Motor neuron (in vitro differentiated cells): ENCODE measurements at places on chromosomes 12 and 14. TPM values are rescaled to one million over a fixed set of nuclear protein-coding genes. Genes with fewer than 3 reads are reported as not detected.
A peak's percentile ranks its signal among the peaks of the same experiment; 100 is the strongest.

- ATAC-seq, result no peak
Observed at GRCh38 chr12:124716208-124717130, 147.2 kb downstream of the SCARB1 start.

- ATAC-seq, result no peak
Observed at GRCh38 chr14:33956640-33957039, 5.8 kb upstream of the EGLN3 start.

DNA sequence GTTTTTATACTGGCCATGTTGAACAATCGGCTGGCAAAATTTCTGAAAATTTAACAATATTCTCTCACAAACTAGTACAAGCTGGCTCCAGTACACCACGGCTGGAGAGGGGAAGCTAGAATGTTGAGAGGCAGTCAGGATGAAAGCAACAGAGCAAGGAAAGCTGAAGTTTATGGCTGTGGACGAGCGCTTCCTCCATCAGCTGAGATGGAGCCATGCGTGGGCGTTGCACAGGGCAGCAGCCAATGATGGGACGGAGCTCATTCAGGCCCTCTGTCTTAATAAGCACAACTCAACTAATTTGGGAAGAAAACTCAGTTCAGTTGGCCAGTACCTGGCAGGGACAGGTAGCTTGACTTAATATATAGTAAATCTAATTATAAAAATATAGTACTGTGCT is 14.1 kb upstream of the DCP1B start:
- ATAC-seq, result no peak

- peak; percentile 27 for ATAC-seq
Observed at GRCh38 chr12:88723219-88723618, 142.9 kb upstream of the KITLG start.

DNA sequence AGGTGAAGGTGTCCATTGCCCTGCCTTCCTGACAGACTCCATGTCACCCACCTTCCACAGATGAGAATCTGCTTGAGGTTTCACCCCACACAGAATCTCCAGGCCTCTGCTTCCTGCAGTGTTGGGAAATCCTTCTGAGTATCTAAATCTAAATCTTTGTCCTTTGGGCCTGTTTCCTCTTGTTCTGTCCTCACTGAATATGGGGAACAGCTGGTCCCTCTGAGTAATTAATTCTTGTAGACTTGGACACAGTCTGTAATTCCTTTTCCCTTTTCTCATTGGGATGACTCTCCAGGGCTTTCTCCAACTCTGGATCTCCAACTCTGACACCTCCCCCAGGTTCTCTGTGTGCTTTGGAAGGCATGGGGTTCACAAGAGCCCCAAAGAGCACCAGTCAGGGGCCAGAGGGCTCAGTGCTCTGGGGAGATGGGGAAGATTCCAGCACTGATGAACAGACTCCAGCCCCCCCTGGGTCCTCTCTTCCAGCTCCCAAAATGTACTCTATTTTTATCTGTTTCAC is 2.3 kb upstream of the ACVRL1 start:
- no peak for ATAC-seq

GRCh38 chr12:46221255-46222128 is 47.4 kb downstream of the SLC38A1 start:
- no peak for ATAC-seq

DNA sequence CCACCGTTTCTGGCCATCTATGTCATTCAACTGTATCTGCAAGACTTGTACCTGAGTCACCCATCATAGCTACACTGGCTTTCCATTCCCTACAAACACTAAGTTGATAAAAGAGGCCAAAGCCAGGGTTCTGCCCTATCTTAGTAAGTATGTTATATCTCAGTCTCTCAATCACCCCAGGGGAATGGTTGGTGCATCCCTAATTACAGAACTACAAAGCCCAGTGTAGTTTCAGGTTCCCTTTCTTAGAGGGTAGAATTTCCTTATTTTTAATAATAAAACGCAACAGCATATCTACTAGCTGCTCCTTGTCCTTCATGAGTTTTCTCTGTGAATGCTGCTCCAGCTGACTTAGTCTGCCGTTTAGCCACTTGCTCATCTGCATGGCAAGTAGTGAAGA is 57.6 kb downstream of the ST8SIA1 start:
- ATAC-seq, result no peak

DNA sequence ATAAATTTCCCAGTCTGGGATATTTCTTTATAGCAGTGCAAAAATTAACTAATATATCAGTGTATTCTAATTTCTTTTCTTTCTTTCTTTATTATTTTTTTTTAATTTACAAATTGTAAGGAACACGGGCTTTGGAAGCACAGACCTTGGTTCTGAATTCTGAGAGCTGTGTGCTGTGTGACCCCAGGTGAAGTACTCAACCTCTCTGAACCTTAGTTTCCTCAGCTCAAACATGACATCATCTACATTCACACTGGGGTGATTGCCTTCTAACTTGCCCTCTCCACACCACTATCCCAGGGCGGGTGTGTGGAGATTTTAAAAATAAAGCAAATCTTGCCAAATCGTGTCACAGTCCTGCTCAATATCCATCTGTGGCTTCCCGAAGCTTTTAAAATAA is 282.8 kb downstream of the C12orf75 start:
- ATAC-seq, result no peak

DNA sequence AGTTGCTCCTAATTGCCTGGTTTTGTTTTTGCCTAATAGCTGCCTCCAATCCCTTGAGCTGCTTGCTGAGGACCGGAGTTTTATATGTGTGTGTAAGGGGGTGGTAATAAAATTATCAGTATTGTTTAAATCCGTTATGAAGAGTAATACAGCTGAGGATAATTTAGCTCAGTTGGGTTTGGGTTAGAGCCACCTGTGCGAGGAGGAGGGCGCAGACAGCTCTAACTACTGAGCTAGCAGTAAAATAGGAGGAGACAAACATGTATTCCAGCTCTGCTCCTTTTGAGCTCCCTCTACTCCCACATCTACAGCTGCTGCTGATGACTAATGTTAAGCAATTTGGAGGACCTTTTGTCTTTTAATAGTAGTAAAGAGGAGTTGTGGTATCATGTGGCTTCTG is 61.5 kb downstream of the SPATS2 start:
- ATAC-seq, result no peak

Gene NFATC4
- total RNA-seq, result 7.1 and 7.3 TPM in 2 replicates

Gene KRR1
- 33.7 and 37.2 TPM in 2 replicates for total RNA-seq

Gene APOF
- total RNA-seq, result 0.26 and 0.27 TPM in 2 replicates

Gene PRB2
- total RNA-seq, result not detected in 2 replicates

Gene NAV3
- 7.0 and 8.1 TPM in 2 replicates for total RNA-seq

Gene TAS2R50
- total RNA-seq, result 0.78 and 4.5 TPM in 2 replicates

Gene ITGA7
- total RNA-seq, result 13.0 and 14.2 TPM in 2 replicates
